Dermis microvascular lymphatic vessel endothelial cell (primary cell): ENCODE measurements at places on chromosomes 4 and X. TPM values are rescaled to one million over a fixed set of nuclear protein-coding genes. Genes with fewer than 3 reads are reported as not detected.

RNF212 gene
- 0.25 and 0.39 TPM in 2 replicates for total RNA-seq

- DNase-seq: no peak
Observed at GRCh38 chrX:22105971-22106370, 73.8 kb downstream of the PHEX start.

LNX1 gene
- 4.0 and 5.1 TPM in 2 replicates for total RNA-seq

GRCh38 chr4:67576538-67576937, 18.0 kb downstream of the STAP1 start:
- DNase-seq: no peak

GRCh38 chr4:78737035-78737434, 39.1 kb upstream of the BMP2K start:
- DNase-seq: no peak

- no peak for DNase-seq
Observed at GRCh38 chr4:26076000-26076587, 162.1 kb downstream of the SMIM20 start.

- DNase-seq: no peak
Observed at GRCh38 chrX:24874604-24875247, 141.0 kb downstream of the ARX start.

DNA sequence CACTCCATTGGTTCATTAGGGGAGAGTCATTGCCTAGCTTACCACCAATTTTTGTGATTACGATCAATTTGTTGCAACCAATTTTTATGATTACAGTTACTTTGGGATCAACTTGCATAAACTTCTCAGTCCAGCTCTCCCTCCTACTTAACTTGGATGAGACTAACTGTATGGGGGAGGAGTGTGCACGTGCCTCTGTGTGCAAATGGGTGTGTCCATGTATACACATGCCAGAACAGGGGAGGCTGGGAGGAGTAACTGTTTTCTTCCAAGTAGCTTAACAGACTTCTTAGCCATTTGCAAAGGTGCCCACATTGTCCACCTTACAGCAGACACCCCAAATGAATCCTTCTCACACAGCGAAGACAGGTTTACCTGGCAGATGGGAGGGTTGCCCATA, 117.7 kb upstream of the VCX3B start:
- DNase-seq: no peak

SPIN2A gene
- 0.13 TPM in 2 replicates for total RNA-seq

DNA sequence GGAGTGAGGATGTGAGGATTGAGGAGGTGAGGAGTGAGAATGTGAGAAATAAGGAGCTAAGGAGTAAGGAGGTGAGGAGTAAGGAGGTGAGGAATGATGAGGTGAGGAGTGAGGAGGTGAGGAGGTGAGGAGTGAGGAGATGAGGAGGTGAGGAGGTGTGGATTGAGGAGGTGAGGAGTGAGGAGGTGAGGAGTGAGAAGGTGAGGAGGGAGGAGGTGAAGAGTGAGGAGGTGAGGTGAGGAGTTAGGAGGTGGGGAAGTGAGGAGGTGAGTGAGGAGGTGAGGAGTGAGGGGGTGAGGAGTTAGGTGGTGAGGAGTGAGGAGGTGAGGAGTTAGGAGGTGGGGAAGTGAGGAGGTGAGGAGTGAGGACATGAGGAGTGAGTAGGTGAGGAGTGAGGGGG, 74.8 kb upstream of the MXD4 start:
- no peak for DNase-seq

GRCh38 chr4:184382189-184382846, 92.0 kb downstream of the IRF2 start:
- peak; percentile 48 for DNase-seq

TRPC5OS gene
- not detected in 2 replicates for total RNA-seq

TMEM33 gene
- total RNA-seq: 36.5 and 49.9 TPM in 2 replicates

GRCh38 chr4:3744901-3745300, 21.3 kb upstream of the ADRA2C start:
- no peak for DNase-seq

GRCh38 chr4:150581641-150582051, 305 bp upstream of the MAB21L2 start:
- DNase-seq: peak; percentile 87

- DNase-seq: no peak
Observed at GRCh38 chrX:146278381-146278780, 460.8 kb downstream of the SLITRK2 start.

DNA sequence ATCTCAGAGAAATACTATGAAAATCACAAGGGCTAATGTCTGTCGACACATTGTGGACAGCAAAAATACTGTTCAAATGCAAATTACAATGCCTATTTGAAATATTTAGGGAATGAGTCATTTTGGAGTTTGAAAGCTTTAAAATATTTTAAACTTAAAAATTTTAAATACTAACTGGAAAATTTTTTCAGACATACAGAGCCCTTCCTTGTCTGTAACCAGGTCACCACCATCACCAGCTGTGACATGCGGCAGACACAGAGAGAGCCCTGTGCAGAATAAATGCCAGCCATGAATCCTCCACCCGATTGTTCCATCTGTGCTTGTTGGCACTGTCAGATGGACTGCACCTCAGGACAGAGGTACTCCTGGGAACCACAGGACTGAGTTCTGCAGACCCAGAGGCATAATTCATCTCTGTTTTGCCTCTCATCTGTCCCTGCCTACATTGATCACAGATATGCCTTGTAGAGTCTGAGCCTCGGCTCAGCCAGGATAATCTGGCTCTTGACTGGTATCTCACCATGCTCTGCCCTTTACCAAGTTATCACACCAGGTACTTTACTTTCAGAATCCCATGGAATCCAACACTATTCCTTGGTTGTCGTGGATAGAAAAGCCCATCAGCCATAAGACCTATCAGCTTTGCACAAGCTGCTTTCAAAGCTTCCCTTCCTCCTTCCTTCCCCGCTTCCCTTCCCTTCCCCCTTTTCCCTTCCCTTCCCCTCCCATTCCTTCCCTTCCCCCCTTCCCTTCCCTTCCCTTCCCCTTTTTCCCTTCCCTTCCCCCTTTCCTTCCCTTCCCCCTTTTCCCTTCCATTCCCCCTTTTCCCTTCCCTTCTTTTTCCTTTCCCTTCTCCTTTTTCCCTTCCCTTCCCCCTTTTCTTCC, 67.2 kb downstream of the TBC1D9 start:
- no peak for DNase-seq

GRCh38 chr4:122053186-122053585, 98.9 kb upstream of the BLTP1 start:
- no peak for DNase-seq

ETNPPL gene
- total RNA-seq: not detected in 2 replicates

DNA sequence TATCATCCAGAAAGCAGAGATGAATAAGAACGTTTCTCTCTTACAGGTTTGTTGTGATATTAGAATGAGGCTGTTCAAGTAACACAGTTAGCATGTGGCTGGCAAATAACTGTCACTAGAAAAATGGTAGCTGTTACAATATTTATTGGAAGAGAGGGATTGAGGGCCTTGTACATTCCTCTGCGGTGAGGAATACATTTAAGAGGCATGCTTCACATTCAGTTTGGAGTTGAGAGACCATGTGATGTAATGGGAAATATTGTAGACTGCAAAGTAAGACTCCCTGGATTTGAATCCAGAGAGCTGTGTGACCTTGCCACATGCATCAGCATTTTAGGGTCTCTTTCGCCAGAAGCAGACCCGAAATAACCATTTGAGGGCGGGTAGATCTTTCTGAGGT, 104.8 kb upstream of the KIT start:
- no peak for DNase-seq

- no peak for DNase-seq
Observed at GRCh38 chrX:20418379-20419150, 151.9 kb upstream of the RPS6KA3 start.

PIR gene
- 98.9 and 117 TPM in 2 replicates for total RNA-seq

DNA sequence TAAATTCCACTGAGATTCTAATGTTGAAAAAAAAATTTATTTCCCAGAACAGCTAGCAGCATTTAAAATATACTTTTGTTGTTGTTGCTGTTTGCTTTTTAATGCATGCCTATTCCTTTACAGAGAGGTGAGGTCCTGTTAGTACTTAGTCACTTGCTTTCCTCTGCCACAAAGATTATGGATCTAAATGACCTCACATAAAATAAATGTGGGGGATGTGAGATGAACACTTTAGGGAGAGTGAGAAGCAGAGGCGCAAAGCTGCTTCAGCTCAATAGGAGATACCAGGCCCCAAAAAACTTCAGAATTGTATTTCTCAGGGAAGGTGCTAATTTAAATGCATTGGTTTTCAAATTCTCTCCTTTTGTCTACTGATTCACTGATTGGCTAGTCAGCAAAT, 4.0 kb downstream of the LDB2 start:
- DNase-seq: no peak

- no peak for DNase-seq
Observed at GRCh38 chr4:141283563-141283962, 62.9 kb downstream of the ZNF330 start.

DNA sequence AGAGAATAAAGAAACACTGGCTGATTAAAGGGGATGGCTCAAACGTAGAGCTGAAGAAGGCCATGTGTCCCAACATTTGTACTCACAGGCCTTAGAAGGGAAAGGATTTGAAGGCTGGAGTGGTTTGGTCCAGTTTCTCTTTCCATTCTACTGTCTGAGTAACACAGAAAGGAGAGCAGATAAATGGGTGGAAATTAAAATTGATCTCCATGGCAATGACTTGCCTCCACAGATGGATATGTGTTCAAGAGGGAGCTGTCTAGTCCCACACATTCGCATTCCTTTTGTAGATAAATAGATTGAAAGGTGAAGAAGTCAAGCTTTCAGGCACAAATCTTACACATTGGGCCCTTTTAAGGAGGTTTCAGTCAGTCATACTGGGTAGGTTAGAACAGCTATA, 74.6 kb downstream of the DOCK11 start:
- DNase-seq: no peak

DNA sequence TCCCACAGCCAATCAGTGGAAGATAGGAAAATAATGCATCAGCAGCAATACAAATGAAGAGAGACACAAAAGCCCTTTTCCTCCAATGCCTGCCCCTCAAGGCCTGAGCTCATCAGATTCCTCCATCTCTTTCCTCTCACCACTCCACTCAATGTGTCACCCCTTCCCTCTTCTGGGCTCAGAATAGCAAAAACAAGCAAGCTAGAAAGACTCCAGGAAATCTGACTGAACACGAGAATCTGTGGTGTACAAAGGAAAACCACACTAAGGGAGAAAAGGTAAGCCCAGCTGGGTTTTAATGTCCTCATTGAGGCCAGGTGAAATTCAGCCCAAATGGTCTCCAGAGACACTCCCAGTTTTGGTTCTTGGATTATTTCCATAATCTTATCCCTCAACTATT, 46.3 kb downstream of the ARHGEF9 start:
- DNase-seq: no peak

THAP9 gene
- 5.0 and 5.4 TPM in 2 replicates for total RNA-seq

DNA sequence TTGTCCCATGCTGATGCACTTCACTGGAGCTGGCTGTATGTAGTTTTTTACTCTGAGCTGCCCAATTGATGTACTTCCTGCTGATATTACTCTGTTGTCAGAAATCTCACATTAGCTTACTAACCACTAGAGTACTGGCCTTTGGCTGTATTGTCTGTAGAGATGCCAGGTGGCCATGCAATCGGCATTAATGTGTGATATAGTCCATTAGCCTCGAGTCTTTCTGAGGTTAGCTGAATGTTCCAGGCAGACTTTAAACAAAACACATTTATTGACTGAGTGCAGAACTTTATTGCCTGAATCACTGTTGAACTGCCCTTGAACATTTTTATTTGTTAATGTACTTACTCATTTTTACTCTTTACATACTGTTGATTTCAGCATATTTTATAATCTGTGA, 335.2 kb downstream of the PCDH10 start:
- no peak for DNase-seq

DNA sequence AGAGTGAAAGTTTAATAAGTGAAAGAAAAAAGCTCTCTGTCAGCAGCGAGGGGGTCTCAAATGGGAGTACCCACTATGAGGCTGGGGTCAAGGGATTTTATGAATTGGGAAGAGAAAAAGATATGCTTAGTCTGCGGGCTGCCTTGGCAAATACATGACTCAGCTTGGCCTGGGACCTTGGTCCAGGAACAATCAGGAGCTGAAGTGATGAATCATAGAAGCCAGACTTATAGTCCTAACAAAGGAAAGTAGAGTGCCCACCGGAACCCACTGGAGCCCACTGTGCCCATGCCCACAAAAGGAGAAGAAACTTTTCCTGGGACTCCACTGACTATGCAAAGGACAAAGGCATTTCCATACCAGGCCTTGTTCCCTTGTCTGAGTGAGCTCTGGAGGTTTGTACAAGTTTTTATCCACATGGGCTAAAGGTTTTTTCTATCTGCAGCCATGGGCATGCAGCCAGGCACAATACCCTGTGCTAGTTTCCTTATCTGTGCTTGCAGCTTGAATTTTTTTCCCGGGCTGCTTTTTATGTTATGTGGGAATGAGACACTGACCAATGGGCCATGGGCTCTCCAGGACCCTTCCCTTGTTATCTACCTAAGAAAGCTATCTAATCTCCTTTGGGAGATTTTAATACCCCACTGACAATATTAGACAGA, 201.7 kb downstream of the FAM133A start:
- DNase-seq: no peak

DNA sequence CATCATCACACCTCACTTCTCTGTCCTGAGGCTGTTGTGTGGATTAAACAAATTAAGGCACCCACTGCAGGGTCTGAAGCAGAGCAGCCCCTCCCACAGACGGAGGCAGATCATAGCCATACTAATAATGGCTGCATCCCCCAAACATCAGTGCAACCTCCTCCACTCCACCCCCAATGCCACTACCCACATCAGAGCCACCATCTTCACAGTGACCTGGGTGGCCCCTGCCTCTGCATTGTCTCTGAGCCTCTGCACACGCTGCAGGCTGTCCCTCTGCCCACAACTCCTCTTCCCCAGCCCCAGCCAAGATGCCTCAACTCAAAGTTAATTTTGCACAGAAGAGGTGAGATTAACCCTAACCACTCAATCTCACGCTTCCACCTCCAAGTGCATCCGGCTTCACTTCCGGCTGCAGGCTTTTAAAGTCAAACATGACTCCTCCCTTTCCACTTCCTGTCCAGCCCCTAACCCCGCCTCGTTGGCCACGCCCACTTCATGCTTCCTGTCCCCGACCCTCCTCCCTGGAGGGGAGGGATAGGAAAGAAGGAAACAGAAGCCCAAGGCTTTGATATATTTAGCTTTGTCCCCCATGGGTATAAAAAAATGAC, 22.7 kb downstream of the JAKMIP1 start:
- DNase-seq: no peak

ANKRD50 gene
- total RNA-seq: 41.6 and 58.8 TPM in 2 replicates

DNA sequence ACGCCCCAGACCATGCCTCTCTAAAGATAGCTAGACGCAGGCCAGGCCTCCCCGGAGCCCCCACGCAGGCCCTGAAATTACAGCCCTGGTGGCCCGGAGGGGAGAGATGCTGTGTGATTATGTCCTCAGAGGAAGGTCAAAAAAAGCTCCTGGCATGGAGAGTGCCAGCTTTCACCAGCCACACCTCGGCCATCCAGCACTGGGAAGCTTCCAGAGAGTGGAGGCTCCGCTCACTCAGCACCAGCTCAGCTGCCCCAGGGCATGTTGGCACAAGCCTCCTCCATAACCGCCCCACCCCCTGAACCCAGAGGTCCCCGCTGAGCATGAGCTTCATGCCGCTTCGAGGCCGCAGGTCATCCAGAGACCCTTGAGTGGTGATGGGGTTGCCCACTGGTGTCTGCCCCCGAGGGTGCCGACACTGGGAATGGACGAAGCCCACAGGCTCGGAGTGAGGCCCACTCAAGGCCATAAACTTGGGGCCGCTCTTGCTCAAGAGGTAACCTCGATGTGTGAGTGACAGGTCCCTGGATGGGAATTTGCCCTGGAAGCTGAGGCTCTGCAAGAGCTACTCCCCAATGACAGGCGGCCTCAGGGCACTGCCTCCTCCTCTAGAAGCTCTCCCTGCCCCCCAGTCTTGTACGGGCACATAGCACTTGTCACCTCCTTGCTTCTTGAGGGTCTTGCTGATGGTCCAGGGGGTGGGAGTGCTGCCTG, 4.4 kb upstream of the BGN start:
- no peak for DNase-seq

SSX2B gene
- not detected in 2 replicates for total RNA-seq
